ENCODE measurements at places on chromosomes 5 and 9. TPM values are rescaled to one million over a fixed set of nuclear protein-coding genes. Genes with fewer than 3 reads are reported as not detected.

The CDC37L1 gene
- total RNA-seq: 25.9 TPM

The FBN2 gene
- total RNA-seq: 81.6 TPM

- no peak for DNase-seq
These were observed 41.3 kb downstream of the STK10 start for GRCh38 chr5:172146748-172147092.

The PHF19 gene
- total RNA-seq: 27.1 TPM

The PCDHB6 gene
- under 0.01 TPM for total RNA-seq

Measured in fibroblast of villous mesenchyme (primary cell).